Mammary microvascular endothelial cell (primary cell): ENCODE measurements at places on chromosomes 6 and 20. TPM values are rescaled to one million over a fixed set of nuclear protein-coding genes. Genes with fewer than 3 reads are reported as not detected.

The TSHZ2 gene
- 0.73 and 0.94 TPM in 2 replicates for total RNA-seq

The SLC22A16 gene
- total RNA-seq = 1.6 TPM in 1 of 2 replicates, not detected in the other

The GSTA2 gene
- not detected in 2 replicates for total RNA-seq

The EDN3 gene
- total RNA-seq = not detected in 2 replicates

The GDAP1L1 gene
- total RNA-seq = not detected in 2 replicates

The DEFB132 gene
- not detected in 2 replicates for total RNA-seq

The CTCFL gene
- not detected in 2 replicates for total RNA-seq

The PXDC1 gene
- total RNA-seq = 96.5 and 103 TPM in 2 replicates

The EYA4 gene
- 0.33 TPM in 1 of 2 replicates, not detected in the other for total RNA-seq
